Dorsolateral prefrontal cortex (tissue), 122 donors: ENCODE measurements at places on chromosomes 11 and 22.

GRCh38 chr11:111736621-111737443, 29.4 kb downstream of the PPP2R1B start:
- no peak for DNase-seq

- no peak for DNase-seq
Observed at GRCh38 chr11:43602670-43603069, 77.9 kb upstream of the HSD17B12 start.

GRCh38 chr11:17267576-17267975, 9.0 kb upstream of the NUCB2 start:
- DNase-seq = no peak

- no peak for DNase-seq
Observed at GRCh38 chr11:62673196-62673525, 1.1 kb upstream of the LBHD1 start.

GRCh38 chr22:32672542-32672941, 129.0 kb upstream of the TIMP3 start:
- DNase-seq = peak; percentile 49
